MV-4-11 (cell line): ENCODE measurements at places on chromosomes 3 and 15.

GRCh38 chr15:33392453-33392852 lies 81.7 kb downstream of the RYR3 start:
- no peak for DNase-seq

DNA sequence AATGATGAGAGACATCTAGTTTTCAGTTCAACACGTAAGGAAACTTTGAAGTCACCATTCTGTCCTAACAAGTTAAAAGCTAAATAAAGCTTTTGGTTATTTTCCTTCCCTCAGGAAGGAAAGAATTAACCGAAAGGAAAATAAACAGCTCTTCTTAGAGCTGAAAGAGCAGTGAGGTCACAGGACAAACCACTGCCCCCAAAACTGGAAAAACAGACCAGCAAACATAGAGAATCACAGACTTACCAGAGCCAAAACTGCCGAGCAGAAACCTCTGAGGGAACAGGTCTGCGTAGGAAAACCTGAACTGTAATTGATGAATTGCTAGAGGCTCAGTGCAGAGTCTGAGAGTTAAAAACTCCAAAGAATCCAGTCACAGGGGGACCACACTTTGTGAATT lies 14.7 kb downstream of the USP50 start:
- DNase-seq, result no peak

GRCh38 chr15:65309882-65310418 lies 5.5 kb downstream of the RNU5B-1 start:
- no peak for DNase-seq

GRCh38 chr3:66692766-66693150 lies 191.9 kb upstream of the LRIG1 start:
- no peak for DNase-seq

GRCh38 chr15:43423793-43424192 lies 52.9 kb downstream of the TUBGCP4 start:
- DNase-seq, result no peak

GRCh38 chr3:81554388-81554787 lies 207.1 kb downstream of the GBE1 start:
- peak; percentile 93 for DNase-seq

GRCh38 chr3:180804916-180805315 lies 107.6 kb upstream of the FXR1 start:
- DNase-seq, result no peak

GRCh38 chr15:94586099-94586498 lies 354.7 kb downstream of the MCTP2 start:
- peak; percentile 10 for DNase-seq

DNA sequence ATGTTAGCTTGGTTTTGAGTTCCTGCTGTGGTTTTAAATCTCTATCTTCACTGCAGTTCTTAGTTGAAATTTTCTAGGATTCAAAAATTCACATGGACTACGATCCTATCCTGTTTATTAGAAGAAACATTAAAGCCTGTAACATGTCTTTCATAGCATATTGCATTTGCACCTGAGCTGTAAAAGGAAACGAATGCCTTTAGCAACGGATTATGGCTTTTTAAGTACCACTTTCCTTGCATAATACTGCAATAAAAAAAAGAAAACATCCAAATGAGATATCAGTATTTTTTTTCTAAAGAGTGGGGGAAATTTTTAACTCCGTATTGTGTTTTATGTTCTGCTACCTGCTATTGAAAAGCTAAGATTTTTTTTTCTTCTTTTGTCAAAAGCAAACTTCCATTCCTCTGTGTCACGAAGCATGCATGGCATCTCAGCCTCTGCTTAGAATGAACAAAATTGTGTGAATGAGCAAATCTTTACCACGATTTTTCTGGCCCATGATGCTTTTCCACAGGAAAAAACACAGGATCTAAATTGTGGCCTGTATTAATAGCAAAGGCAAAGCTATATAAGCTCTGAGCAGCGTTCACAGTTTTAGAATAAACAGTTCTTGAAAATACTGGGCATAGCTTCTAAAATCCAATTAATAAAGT lies 110.0 kb upstream of the CDIN1 start:
- DNase-seq, result no peak

- DNase-seq, result peak; percentile 93
These were observed 244.9 kb downstream of the FAM43A start for GRCh38 chr3:194930377-194931204.

DNA sequence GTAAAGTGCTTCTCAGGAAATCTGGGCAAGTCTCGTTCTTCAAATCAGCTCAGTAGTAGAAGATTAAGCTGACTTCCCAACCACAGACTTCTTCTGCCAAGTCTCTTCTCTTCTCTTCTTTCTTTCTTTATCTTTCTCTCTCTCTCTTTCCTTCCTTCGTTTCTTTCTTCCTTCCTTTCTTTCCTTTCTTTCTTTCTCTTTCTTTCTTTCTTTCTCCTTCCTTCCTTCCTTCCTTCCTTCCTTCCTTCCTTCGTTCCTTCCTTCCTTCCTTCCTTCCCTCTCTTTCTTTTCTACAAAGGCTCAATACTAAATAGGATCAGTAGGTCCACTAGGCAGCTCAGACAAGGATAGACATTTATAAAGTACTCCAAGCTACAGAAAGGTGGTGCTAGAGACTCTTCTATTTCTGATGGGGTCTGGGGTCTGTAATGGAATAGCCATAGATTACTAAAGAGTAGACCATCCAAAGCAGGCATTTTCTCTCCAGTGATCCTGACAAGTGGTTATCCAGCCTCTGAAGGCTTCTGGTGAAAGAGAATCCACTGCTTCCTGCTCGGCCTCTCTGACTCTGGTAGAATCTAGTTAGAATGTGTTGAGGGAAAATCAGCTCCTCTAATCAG lies 100.8 kb downstream of the TPRG1 start:
- no peak for DNase-seq

DNA sequence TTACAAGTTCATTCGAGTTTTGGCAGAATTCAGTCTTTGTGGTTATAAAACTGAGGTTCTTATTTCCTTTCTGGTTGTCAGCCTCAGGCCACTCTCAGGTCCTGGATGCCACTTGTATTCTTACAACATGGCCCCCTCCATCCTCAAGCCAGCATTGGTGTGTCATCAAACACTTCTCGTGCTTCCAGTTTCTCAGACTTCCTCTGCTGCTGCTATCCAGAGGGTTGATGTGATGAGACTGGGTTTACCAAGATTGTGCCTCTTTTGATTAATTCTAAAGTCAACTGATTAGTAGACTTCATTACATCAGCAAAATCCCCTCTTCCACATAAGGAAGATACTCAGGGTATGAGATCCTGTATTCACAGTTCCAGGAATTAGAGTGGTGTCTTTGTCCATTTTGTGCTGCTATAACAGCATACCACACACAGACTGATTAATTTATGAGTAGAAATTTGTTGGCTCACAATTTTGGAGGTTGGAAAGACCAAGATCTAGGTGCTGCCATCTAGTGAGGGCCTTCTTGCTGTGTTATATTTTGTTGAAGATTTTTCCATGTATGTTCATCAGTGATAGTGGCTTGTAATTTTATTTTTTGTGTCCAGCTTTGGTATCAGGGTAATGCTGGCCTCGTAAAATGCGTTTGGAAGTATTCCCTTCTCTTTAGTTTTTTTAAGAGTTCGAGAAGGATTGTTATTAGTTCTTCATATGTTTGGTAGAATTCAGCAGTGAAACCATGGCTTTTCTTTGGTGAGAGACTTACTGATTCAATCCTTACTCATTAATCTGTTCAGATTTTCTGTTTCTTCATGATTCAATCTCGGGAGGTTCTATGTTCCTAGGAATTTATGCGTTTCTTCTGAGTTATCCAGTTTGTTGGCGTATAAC lies 11.1 kb downstream of the LRCH3 start:
- DNase-seq, result peak; percentile 85

- no peak for DNase-seq
These were observed 290.1 kb upstream of the CHRNA7 start for GRCh38 chr15:31740203-31740602.

GRCh38 chr3:1214933-1215332 lies 122.1 kb downstream of the CNTN6 start:
- no peak for DNase-seq

DNA sequence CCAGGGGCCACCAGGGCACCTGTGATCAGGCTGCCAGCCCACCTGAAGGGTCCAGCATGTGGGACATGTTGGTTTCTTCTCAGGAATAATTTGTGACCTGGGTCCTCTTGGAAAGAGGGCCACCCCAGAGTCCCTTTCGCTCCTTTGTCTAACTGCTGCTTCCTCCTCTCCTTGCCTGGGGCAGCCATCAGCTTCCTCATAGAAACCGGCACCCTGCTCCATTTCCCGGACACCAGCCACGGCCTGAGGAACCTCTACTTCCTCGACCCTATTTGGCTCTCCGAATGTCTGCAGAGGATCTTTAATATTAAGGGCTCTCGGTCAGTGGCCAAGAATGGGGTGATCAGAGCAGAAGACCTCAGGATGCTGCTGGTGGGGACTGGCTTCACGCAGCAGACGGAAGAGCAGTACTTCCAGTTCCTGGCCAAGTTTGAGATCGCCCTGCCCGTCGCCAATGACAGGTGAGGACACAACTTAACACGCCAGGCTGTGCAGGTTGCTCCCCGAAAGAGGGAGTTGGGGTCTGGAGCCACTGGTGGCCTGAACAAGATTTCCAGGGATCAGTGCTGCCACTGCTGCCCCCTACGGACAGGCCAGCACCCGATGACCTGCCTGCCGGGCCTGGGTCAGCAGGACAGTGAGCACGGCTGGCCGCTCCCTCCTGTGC lies 109.7 kb downstream of the LRRK1 start:
- DNase-seq, result no peak

DNA sequence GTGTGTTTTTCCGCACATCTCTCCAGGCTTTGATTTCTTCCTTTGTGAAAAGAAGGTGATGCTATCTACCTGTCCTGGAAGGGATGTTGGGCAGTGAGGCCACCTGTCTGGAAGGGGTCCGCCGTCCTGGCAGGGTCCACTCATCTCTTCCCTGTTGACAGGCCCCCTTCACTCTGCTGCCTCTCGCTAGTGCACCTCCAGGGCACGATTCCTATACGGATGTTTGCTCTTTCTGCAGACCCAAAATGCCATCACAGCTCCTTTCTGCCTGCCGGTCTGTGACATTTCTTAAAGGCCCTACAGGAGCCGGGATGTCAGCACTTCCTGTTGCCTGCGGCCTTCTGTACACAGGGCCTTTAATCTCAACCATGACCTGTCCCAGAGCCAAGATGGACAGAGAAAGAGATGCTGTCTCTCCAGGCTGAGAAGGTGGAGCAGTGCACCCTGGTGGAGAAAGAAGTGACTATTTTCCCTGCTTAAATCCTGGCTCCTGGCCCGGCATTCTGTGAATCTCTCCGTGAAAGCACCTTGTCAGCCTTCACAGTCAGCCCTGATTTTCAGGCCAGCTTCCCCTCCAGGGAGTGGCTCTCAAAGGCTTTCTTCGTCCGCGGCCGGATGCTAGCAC lies 7.4 kb downstream of the FAM3D start:
- no peak for DNase-seq
